Calu3 (cell line): ENCODE measurements at places on chromosomes 2 and 18. TPM values are rescaled to one million over a fixed set of nuclear protein-coding genes. Genes with fewer than 3 reads are reported as not detected.

The TWSG1 gene
- 24.8 and 29.1 TPM in 2 replicates for total RNA-seq

The MYO7B gene
- total RNA-seq, result 0.05 and 0.39 TPM in 2 replicates

The ITGB6 gene
- 50.0 and 84.8 TPM in 2 replicates for total RNA-seq

The ASB3 gene
- total RNA-seq, result 14.2 and 15.8 TPM in 2 replicates

The TOGARAM2 gene
- 0.47 and 0.85 TPM in 2 replicates for total RNA-seq

The DSEL gene
- total RNA-seq, result 28.0 and 32.2 TPM in 2 replicates

The TRAPPC8 gene
- 38.0 and 40.1 TPM in 2 replicates for total RNA-seq

The RAB6C gene
- total RNA-seq, result not detected in 2 replicates
